Dermis microvascular lymphatic vessel endothelial cell (primary cell): ENCODE measurements at places on chromosomes 2 and 18. TPM values are rescaled to one million over a fixed set of nuclear protein-coding genes. Genes with fewer than 3 reads are reported as not detected.

Gene SPATA3
- total RNA-seq, result not detected in 2 replicates

Gene COBLL1
- total RNA-seq, result 1.6 and 2.2 TPM in 2 replicates

Gene MC5R
- total RNA-seq, result not detected in 2 replicates

Gene PIEZO2
- 212 and 343 TPM in 2 replicates for total RNA-seq

Gene ZNF407
- 11.4 and 14.7 TPM in 2 replicates for total RNA-seq

Gene TBR1
- total RNA-seq, result under 0.01 TPM in 2 replicates

Gene PAIP2B
- 1.0 and 1.3 TPM in 2 replicates for total RNA-seq

Gene LBX2
- 0.39 and 0.51 TPM in 2 replicates for total RNA-seq

Gene ALPP
- not detected in 2 replicates for total RNA-seq

Gene APOB
- under 0.01 and 0.13 TPM in 2 replicates for total RNA-seq

Gene SIX3
- not detected in 2 replicates for total RNA-seq

Gene RAB6C
- total RNA-seq, result under 0.01 TPM in 1 of 2 replicates, not detected in the other

Gene TDRD15
- not detected in 2 replicates for total RNA-seq

Gene SLC11A1
- under 0.01 and 0.13 TPM in 2 replicates for total RNA-seq

Gene SERPINB3
- not detected in 2 replicates for total RNA-seq

Gene IHH
- under 0.01 TPM in 2 replicates for total RNA-seq

Gene ZNF385B
- total RNA-seq, result not detected in 2 replicates

Gene NTSR2
- total RNA-seq, result not detected in 2 replicates

Gene ZFP36L2
- 13.4 and 27.9 TPM in 2 replicates for total RNA-seq

Gene CD302
- total RNA-seq, result 5.6 and 14.4 TPM in 2 replicates

Gene SP5
- total RNA-seq, result not detected in 2 replicates

Gene BOLL
- not detected in 2 replicates for total RNA-seq

Gene THUMPD2
- 4.2 and 4.4 TPM in 2 replicates for total RNA-seq

Gene GCKR
- total RNA-seq, result 0.13 TPM in 1 of 2 replicates, not detected in the other

Gene GLB1L
- total RNA-seq, result 4.7 and 5.6 TPM in 2 replicates

Gene GREB1L
- total RNA-seq, result 2.8 and 11.3 TPM in 2 replicates
